WERI-Rb-1 (cell line): ENCODE measurements at places on chromosomes 2 and 18.

DNA sequence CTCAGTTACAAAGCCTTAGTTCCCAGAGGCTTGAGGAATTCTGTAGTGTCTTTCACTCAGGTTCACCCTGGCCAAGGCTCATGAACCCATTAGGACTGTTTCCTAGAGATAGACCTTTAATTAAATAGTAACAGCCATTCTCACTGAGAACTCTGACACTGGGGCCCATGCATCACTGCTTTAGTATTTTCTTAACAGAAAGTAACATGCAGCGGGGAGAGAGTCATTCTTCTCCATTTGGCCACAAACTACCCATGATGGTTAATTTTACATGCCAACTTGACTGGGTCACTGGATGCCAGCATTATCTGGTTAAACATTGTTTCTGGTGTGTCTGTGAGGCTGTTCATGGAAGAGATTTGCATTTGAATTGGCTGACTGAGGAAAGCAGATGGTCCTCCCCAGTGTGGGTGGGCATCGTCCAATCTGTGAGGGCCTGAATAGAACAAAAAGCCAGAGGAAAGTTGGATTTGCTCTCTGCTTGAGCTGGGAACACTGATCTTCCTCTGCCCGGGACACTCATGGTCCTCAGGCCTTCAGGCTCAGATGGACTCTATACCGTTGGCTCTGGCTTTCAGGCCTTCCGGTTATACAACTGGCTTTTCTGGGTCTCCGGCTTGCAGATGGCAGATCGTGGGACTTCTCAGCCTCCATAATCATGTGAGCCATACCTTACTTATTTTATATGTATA, 5.6 kb upstream of the CPLX4 start:
- no peak for DNase-seq

DNA sequence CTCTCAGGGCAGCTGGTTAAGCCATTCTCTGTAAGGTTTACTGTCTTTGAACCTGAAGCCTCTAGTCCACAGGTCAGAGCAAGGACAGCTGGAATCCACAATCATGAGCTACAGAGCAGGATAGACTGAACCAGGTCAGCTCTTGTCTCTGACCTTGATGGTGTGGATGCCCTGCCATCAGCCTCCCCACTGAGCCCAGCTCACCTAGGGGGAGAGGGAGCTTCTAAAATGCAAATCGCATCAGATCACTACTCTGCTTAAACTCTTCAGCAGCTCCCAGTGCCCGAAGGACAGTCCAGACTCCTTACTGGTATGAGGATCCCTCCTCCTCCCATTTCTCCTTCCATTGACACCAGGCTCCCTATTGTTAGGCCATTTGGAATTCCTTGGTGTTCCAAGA, 255.3 kb upstream of the CCDC68 start:
- DNase-seq, result no peak

GRCh38 chr2:76314271-76315020, 603.7 kb upstream of the GCFC2 start:
- no peak for DNase-seq

DNA sequence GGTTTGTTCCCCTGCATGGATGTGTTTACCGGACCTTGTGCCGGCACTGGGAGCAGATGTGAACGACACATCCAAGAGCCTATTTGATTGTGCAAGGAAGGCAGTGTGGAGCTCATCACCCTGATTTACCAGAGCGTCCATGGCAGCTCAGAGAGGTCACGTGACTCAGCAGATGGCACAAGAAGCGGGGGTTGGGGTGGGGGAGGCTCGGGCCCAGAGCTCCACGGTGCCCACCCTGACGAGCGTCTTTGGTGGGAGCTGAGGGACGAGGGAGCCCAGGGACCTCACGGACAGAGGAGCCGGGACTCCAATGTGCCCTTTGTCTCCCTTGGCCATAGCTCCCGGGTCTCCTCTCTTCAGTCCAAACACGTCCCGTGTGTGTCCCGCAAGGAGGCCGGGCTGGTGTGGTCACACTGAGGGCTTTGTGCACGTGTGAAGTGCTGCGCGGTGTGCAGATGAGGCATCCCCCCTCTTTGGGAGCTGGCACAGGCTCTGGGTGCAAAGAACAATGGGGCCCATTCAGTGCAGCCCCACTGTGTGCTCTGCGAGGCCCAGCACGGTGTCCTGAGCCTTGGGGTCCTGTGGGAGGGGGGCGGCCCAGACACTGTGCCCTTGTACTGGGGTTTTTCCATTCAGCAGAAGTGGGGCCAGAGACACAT, 15.5 kb downstream of the KCNIP3 start:
- no peak for DNase-seq

DNA sequence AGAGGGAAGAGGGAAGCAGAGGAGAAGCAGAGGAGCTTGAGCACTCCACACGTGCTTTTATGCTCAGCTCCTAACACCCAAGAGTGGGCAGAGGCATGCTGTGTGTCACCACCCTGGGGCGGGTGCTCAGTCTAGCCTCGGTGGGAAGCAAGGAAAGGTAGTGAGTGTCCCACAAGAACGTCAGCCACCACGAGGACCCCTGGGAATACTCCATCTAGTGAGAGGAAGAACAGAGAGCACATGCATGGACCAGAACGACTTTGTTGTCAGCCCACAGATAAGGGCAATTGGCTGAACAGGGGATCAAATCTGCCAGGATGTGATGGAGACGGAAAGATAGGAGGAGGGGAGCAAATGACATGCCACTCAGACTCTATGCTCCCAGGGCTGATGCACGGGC, 83.4 kb downstream of the XDH start:
- DNase-seq, result no peak

DNA sequence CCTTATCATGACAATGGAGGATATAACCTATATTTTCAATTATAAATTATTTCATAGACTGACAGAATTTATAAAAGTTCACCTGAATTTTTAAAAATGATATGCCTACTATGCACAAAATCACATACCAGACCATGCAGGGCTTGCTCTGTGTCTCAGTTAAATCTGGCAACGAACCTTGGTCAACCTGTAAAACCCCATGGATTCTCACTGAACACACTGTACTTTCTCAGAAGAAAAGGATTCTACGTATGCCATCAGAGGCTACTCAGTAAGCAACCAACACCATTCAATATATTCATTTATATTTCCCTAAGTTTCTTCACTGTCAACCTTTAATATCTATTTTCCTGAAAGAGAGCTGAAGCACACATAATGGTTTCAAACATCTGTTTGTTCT, 52.4 kb downstream of the NRXN1 start:
- no peak for DNase-seq

DNA sequence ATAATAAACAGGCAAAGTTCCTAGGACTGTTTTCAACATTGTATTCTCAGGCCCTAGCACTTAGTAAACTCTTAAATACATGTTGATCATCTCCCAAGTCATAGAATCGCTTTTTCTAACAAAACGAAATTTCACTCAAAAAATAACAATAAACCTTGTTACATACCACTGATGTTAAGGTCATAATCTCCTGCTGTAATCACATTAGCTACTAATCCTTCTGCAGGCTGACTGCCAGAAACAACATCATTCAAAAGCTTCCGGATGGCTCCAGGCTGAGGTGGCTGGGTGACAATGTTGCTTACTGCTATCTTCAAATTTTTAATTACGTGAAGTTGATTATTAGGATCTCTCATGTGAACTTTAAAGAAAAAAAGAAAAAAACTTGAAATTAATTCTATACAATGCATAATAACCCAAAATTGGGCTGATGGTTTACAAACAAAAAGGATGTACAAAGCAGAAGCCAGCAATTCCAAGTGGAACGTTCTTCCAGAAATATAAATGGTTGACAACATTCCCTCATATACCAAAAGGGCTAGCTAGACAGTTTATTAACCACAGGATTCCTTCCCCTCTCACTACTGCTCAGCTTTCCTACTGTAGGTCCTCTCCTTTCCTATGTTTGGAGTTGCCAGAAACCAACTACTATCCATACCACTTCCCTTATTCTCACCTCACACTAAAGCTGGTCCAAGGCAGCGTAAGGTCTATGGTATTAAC, 11.6 kb downstream of the TRAPPC8 start:
- peak; percentile 49 for DNase-seq

DNA sequence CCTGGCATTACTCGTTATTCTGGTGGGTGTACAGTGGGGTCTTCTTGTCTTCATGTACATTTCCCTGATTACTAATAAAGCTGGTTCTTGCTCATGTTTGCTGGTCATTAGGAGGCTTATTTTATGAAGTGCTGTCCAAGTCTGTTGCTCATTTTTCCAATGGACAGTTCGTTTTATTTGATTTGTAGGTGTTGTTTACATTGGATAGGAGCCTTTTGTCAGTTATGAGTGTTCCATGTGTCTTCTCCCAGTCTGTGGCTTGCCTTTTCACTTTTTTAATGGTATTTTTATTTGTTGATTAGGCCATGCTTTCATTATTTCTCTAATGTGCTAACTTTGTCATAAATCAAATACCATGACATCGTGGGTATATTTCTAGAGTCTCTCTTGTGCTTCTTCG, 51.9 kb downstream of the CEP192 start:
- no peak for DNase-seq

GRCh38 chr2:188776634-188777033, 197.5 kb upstream of the COL3A1 start:
- no peak for DNase-seq

GRCh38 chr18:79587779-79588635, 91.6 kb upstream of the CTDP1 start:
- no peak for DNase-seq

- DNase-seq, result no peak
These were observed 41.0 kb upstream of the ACSL3 start for GRCh38 chr2:222819722-222820333.

GRCh38 chr2:158041400-158041799, 60.3 kb upstream of the UPP2 start:
- no peak for DNase-seq

GRCh38 chr2:172564376-172564775, 8.5 kb downstream of the PDK1 start:
- DNase-seq, result no peak

DNA sequence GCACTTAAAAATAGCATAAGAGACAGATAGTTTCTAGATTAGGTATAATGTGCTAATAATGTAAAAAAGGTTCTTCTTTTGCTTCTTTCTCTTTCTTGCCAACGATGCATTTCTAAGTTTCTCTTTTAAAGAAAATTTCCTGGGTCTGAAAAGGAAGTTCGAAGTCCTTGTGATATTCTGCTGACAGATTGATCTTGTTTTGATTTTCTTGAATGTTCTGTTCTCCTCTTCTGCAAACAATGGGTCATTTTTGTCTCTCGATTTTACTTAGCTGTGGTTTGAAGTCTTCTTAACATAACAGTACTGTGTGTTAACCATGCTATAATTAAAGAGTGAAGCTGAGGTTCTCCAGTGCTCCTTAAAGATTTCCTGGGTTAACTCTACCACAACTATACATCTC, 61.1 kb upstream of the ACYP2 start:
- no peak for DNase-seq

GRCh38 chr18:78528411-78529258, 451.0 kb upstream of the SALL3 start:
- DNase-seq, result peak; percentile 66

DNA sequence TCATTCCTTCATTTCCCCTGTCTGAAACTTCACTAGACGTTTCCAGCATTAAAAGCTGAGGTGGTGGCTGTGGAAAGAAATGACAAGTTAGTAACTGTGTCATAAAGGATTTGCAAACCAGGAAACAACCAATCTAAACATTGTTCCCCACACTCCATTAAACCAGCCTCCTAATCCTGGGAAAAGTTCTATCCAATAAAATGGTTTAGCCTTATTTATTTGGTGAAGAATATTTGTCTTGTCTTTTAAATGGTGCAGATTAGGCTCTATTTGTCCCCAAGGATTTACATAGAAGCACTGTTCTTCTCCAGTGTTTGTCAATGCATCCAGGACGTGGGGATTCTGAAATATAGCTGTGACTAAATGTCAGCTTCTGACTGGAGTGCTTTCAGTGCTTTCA, 10.5 kb upstream of the DPP4 start:
- no peak for DNase-seq

GRCh38 chr2:197081294-197081693, 154.8 kb upstream of the PGAP1 start:
- no peak for DNase-seq

DNA sequence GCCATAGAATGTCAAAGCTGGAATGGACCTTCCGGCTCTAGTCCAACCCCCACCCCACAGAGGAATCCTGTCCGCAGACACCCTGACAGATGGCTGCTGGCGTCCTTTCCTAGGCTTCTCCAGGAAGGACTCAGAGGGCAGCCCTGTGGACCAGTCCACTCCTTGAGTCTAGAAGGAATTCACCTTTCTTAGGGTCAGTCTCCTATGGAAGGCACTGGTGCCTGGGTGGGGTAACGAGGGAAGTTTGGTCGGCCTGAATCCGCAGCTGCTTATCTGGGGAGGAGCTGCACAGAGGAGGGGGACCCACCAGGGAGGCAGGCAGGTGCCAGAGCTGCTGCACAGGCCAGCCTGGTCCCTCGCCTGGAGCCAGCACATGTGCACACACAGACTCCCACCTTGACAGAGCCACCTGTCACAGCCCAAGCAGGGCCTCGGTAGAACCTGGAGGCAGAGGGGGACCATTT, 2.5 kb downstream of the DNMT3A start:
- peak; percentile 93 for DNase-seq

GRCh38 chr18:22639561-22639960, 221.8 kb upstream of the CTAGE1 start:
- DNase-seq, result no peak

DNA sequence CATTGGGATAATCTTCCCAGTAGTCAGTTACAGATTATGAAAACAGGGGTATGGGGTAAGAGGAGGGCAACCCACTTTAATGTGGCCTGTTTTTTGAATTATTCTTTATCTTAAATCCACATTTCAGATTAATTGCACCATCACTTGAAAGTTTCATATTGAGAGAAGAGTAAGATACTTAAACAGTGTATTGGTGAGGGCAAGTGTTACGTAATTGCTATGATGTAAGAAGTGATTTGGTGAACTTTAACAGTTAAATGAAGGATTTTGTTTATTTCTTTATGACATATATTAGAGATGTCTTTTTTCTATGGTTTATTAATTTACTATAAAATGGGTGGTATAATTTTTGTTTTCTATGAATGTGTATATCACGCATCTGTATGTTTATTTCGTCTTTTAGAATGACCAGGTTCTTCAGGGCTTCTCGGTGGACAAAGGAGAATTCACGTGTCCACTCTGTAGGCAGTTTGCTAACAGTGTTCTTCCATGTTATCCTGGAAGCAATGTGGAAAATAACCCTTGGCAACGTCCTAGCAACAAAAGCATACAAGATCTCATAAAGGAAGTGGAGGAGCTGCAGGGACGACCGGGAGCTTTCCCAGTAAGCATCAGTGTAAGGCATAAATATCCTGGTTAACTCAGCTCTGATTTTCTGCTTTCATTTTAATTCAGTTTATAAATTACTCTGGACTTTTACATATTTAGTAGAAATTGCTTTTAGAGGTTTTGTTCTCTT, 171.2 kb upstream of the MYO3B start:
- DNase-seq, result no peak
